RCC 7860 (cell line): ENCODE measurements at places on chromosomes 6 and 20.

DNA sequence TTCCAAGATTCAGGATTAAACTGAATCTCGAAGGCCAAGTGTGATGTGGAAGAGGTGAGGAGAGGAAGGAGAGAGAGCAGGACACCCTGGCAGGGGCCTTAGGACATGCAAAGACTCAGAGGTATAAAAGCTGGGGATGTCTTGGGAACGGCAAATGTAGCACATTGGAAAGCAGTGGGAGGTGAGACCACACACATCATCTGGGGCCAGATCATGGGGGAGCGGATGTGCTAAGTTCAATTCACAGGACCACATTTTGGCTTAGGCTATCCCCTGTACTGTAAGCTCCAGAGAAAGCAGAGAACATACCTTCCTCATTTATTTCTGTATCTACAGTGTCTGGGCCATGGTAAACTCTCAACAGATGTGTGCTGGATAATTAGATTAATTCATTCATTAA is 59.5 kb upstream of the MBOAT1 start:
- DNase-seq = no peak

DNA sequence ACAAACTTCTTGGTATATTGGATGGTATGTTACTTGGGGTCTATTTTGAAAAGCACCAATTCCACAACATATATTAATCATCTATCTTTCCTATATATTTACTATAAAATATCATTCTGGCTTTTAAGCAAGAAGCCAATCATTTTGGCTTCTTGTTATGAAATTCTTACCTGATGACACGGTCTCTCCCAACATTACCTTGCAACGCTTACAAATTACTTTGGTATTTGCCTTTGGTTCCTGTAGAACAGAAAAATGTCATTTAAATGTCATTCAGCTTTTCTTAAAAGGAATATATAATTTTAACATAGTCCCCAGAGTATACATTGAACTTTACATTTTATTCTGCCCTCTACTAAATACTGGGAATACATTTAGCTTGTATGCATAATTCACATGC is 27.4 kb downstream of the UBE3D start:
- no peak for DNase-seq

DNA sequence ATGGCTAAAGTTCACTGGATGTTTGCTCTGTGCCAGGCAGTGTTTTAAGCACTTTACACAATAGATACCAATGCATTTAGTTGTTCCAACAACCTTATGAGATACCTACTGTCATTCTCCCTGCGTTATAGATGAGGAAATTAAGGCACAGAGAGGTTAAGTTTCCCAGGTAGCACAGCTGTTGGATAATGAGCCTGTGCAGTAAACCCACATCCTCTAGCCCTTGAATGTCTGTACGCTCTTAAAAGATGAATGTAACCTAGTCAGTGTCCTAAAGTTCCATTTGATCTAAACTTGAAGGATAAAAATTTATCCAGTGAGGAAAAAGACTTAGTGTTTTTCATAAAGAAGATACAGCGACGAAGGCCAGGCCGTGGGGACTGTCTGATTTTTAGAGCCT is 28.0 kb downstream of the HFE start:
- no peak for DNase-seq

GRCh38 chr6:139354189-139354588 is 20.3 kb downstream of the CITED2 start:
- DNase-seq = no peak

GRCh38 chr6:37980222-37980595 is 160.7 kb downstream of the ZFAND3 start:
- DNase-seq = no peak
